T-helper 2 cell treated with Interferon-gamma antibody and Interleukin-4, amounts not matched to agents 5 μg/mL and 100 μg/mL, for 36 hours (primary cell): ENCODE measurements at places on chromosomes 7 and 10.

GRCh38 chr7:97022491-97023306 lies 1.9 kb downstream of the DLX5 start:
- DNase-seq: no peak

DNA sequence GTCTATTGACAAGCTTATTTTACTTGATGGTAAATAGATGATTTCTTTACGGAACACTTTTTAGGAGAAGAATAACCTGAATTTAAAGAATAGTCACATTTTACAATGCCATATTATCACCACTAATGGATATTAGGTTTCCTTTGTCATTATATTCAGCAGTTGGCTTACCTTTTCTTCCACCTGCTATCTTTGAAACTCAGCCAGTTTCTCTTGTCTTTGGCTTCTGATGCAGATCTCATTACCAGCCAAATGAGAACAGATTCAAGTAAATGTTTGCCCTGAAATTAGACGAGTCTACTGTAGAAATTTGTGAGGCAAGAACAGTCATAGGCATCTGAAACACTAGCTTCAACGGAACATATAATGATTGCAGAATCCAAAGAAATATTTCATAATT lies 85.5 kb upstream of the OIT3 start:
- DNase-seq: no peak

- no peak for DNase-seq
Observed at GRCh38 chr10:104262055-104262454, 6.9 kb upstream of the GSTO2 start.

GRCh38 chr10:93103953-93104352 lies 30.3 kb downstream of the CYP26A1 start:
- no peak for DNase-seq

DNA sequence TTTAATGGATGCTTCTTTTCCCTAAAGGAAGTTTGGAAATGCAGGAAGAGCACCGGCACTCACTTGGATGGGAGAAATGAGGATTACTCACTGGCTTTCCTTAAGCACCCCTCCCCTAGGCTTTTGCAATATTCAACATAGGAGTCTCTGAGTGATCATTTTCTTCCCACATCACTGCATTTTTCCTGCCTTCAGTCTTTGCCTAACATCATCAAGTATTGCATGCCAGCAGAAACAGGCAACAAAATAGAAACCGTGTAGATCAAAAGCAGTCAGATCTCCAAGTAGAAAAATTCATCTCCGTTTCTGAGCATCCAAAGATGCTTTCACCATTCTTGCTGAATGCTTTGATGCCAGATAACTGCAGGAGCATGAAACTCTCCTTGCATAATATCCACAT lies 119.9 kb downstream of the ADCYAP1R1 start:
- DNase-seq: no peak

- DNase-seq: no peak
Observed at GRCh38 chr10:4607681-4608080, 218.3 kb upstream of the AKR1E2 start.

DNA sequence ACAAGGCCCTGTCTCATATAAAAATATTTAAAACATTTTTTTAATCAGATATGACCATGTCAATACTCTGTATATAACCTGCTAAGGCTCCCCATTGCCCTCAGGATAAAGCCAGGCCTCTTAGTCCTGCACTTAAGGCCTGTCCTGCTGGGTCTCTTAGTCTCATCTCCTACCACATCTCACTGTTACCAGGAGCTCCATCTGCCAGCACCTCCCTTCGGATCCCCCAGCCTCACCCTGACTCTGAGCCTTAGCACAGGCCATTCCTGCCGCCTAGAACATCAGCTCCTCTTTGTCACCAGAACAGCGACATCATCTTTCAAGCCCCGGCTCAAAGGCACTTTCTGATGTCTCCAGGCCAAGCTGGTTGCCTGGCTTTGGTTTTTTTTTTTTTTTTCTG lies 25.7 kb upstream of the GTF2IRD1 start:
- no peak for DNase-seq

GRCh38 chr7:127959770-127960169 lies 71.5 kb downstream of the LRRC4 start:
- DNase-seq: no peak

- DNase-seq: no peak
Observed at GRCh38 chr10:111560027-111560426, 483.2 kb downstream of the ADRA2A start.

- no peak for DNase-seq
Observed at GRCh38 chr10:14751014-14751896, 23.4 kb downstream of the FAM107B start.

- no peak for DNase-seq
Observed at GRCh38 chr7:85659364-85659763, 472.5 kb upstream of the SEMA3D start.

GRCh38 chr10:24703700-24704099 lies 20.0 kb downstream of the ARHGAP21 start:
- DNase-seq: no peak

DNA sequence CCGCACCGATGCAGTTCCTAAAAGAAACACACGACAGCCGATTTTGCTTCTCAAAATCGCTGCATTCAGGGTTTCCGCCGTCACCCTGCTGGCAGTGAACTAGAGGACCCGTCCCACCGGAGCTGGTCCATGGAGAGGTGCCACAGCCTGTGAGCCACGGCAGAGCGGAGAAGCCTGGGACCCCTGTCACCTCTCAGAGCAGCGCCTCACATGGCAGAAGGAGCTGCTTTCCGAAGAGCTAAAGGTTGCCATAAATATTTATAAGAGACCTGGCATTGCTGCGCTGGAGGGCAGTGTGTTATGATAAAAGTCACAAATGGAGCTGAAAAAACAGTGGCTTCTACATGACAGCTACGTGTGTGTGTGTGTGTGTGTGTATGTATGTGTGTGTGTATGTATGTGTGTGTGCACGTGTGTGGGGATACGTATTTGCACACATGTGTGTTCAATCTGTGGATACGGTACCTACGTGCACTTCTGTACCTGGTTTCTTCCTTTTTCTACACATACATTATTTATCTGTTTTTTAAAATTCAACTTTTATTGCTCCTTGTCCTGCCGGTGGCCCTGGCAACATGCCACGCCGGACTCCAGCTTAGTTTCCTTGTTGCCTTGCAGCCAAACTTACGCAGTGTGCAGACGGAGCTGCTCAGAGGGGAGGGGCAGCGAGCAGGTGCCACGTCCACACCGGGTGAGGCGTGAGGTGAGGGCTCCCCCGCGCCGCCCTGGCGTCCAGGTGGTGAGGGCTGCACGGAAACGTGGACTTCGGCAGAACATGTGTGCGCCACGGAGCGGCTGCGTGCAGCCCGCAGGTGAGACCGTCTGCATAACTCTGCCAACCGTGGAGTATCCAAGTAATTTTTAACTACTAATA lies 115.2 kb upstream of the PITRM1 start:
- DNase-seq: no peak

DNA sequence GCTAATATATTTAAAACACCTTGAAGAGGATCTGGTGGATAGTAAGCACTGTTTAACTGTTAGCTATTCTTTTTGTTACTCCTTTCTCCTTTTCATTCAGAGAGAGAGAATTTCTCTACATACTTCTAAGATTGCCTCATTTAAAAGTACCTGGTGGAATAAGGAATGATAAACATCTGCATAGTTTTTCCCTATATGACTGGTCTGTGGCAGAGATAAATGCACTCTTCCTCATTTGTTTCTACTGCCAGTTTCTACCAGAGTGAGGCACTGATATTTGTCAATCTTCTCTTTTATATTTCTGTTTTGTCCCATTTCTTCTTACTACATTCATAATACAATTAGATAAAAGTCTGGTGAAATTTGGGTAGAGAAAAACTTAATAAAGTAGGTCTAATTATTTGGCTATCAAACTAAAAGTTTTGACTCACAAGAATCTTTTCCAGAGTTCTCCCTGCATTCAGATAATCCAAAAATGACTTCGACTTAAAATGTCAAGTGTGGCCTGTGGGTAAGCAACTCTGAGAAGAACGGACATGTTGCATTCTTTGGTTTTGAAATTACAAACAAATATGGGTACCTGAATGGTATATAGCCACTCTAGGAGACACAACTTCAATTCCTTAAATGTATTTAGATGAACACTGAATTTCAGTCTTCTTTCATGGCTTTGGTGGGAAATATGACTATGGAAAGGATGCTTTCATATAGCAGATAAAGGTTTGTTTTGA lies 38.8 kb downstream of the RNLS start:
- DNase-seq: no peak

DNA sequence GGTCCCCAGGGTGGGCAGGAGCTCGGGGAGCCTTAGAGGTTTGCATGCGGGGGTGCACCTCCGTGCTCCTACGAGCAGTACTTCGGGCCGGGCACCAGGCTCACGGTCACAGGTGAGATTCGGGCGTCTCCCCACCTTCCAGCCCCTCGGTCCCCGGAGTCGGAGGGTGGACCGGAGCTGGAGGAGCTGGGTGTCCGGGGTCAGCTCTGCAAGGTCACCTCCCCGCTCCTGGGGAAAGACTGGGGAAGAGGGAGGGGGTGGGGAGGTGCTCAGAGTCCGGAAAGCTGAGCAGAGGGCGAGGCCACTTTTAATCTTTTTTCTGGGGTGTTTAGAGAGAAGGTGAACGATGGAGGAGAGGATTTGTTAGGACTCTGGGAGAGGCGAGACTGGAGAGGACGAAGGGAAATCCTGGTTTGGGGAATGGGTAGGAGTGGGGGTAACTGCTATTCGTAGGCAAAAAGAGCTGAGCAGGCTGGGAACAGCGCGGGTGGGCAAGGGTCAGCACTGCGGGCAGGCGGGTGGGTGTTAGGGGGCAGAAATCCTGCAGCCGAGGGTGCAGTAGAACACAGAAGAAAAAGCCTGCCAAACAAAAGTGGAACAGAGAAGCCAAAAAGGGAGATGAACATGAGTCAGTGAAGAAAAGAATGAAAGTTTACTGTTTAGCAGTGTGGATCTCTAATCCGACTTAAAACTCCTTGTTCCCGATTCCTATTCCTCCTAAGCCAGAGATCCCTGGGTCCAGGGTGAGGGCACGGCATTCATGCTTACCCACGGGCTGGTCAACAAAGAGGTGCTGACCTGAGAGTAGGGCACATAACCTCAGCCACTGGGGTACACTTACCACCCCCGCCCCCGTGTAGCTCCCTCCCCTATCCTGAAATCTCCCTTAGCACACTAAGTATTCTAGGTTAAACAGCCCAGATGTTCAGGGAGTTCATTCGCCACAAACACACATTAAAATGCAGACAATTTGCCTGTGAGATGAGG lies 26.9 kb downstream of the PRSS2 start:
- no peak for DNase-seq

GRCh38 chr7:34453150-34453549 lies 204.9 kb upstream of the NPSR1 start:
- no peak for DNase-seq

GRCh38 chr7:135960709-135961451 lies 16.3 kb downstream of the MTPN start:
- DNase-seq: no peak

DNA sequence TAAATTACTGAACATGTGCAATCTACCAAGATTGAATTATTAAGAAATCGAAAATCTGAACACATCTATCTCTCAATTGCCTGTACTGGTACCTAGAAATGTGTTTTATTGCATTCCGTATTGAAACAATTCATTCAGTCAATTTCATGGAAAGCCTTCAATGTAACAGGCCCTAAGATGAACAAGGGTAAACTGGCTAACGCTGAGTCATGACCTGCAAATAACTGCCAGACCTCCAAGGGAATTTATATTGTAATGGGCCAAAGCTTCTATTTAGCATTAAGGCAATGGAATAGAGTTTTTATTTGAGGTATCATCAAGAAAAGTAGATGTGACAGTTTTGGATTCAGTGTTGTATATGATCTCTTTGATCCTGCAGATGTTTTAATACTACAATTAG lies 49.9 kb upstream of the CD36 start:
- DNase-seq: no peak

DNA sequence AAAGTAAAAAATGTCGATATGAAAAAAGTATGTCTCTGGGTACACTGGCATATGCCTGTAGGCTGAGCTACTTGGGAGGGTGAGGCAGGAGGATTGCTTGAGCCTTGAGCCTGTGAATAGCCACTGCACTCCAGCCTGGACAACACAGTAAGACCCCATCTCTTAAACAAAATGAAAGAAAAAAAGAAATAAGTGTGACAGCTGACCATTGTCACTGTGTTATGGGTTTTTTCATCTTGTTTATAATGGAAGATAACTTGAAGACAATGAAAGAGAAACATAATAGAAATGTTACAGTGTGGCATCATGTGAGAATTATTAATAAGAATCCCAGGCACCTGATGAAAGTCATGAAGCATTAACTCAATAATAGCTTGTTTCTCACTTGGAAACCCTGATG lies 75.0 kb downstream of the APBB1IP start:
- DNase-seq: no peak

DNA sequence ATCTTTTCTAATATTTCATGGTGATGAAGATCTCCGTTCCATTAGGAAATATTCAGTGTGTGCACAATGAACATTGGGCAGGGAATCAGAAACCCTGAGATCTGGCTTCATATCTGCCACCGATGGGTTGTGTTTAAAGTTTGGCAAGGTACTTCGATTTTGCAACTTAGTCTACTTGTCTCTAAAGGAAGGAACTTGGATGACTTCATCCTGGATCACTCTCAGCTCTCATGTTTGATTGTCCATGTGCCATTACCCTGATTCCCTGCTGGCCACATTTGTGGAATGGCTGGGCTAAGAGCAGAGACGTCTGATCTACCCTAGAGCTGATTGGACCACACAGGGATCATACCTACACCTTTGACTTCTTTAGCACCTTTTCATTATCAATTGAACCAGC lies 177.0 kb upstream of the KMT2E start:
- DNase-seq: no peak

DNA sequence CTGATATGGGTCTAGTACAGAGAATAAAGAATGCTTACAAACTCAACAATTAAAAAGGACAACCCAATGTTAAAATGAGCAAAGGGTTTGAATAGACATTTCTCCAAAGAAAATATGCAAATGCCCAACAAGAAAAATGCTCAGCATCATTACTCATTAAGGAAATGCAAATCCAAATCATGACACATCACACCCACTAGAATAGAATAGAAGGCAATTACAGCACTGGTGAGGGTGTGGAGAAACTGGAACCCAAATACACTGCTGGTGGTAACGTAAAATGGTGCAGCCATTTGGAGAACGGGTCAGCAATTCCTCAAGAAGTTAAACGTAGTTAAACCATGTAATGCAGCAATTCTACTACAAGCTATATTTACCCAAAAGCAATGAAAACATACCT lies 53.8 kb downstream of the KDM7A start:
- no peak for DNase-seq

- no peak for DNase-seq
Observed at GRCh38 chr7:127810696-127811660, 159.0 kb downstream of the SND1 start.
